ENCODE measurements at places on chromosomes 5 and 9.

- DNase-seq = no peak
Observed at GRCh38 chr9:79573412-79573923, 1.7 kb downstream of the TLE4 start.

DNA sequence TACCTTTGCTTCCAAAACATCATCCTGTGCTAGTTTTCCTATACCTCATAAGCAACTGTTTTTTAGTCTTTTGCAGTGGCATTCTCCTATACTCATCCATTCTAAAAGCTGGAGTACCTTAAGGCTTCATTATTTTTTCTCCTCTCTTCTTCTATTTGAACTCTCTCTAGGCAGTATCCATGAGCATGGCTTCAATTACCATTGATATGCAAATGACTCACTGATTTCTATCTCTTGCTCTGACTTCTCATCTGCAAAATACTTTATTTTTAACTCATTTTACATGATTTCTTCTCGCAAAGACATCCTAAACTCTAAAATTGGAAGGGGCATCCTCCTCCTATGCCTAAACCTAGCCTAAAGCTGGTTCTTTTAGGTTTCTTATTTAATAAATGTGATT, 365.1 kb upstream of the NUDT12 start:
- no peak for DNase-seq

GRCh38 chr9:4114569-4115505, 185.0 kb downstream of the GLIS3 start:
- no peak for DNase-seq

DNA sequence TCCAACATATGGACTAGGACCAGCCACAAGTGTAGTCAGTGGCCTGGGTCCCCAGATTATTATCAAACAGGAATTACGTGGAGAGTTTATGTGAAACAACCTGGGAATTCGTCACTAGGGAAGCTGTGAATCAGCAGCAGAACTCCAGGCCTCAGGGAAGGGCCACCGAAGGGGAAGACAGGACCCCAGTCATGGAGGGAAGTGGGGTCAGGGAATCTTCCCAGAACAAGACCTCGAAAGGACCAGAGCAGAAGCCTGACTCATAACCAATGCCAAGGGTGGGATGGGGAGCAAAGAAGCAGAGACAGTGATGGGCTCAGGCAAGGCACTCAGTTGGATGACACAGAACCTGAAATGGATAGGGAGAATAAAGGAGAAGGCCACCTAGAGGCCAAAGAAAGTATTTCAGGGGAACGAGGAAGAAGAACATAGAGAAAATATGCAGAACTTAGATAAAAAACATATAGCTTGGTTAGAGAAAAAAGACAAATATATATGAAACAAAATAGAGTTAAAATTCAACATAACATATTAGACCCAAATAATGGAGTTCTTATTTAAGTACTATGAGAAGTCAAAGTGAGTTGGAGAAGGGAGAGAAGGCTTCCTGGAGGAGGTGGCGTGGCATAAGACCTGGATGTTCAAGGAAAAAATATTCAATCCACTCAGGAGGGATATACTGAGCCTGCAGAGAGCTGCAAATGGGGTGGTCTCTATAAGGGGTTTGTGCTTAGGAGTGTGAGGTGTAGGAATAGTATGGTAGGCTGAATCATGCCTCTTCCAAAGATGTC, 66.7 kb upstream of the CAST start:
- peak; percentile 31 for DNase-seq

GRCh38 chr9:123927625-123928532, 2.0 kb downstream of the DENND1A start:
- no peak for DNase-seq

DNA sequence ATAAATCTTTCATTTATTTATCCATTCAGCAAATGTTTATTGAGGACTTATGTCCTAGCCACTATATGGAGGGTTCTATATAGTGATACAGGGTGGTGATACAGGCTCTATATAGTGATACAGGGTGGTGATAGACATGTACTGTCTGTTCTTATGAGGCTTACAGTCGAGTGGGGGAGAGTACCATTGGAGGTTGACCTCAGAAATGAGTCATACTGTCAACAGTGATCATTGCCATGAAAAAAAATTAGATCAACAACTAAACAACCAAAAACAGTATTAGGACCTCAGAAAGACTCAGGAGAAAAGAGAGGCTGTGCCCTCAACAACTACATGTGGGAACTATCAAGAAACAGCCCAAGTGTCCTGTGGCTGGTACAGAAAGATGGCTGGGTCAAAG, 22.0 kb downstream of the PAPPA start:
- no peak for DNase-seq

- no peak for DNase-seq
Observed at GRCh38 chr5:130316971-130317680, 412.9 kb downstream of the CHSY3 start.

GRCh38 chr5:43006424-43007202, 33.5 kb downstream of the ANXA2R start:
- DNase-seq = no peak

DNA sequence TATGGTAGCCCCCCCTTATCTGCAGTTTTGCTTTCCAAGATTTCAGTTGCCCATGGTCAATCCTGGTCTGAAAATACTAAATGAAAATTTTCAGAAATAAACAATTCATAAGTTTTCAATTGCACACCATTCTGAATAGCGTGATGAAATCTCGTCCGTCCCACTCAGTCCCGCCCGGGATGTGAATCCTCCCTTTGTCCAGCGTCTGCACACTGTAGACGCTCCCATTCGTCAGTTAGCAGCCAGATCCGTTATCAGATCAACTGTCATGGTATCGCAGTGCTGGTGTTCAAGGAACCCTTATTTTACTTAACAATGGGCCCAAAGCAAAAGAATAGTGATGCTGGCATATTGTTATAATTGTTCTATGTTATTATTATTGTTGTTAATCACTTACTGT, 98.6 kb downstream of the TMEM215 start:
- no peak for DNase-seq

DNA sequence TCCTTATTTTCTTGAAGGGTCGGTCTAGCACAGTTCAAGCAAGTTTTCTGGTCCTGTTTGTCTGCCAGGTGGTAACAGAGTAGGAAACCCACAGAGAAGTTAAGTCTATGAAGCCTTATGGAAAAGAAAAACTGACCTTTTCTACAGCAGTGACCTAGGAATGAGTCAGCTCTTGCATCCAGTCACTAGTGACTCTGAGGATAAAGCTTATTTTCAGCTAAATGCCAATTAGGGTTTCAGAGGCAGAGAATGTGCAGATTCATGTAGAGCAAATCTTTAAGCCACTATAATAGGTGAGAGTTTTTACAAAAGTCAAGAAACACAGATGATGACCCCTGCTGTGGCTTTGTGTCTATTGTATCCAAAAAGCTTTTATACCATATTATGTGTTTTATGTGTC, 100.7 kb downstream of the CWC27 start:
- no peak for DNase-seq

DNA sequence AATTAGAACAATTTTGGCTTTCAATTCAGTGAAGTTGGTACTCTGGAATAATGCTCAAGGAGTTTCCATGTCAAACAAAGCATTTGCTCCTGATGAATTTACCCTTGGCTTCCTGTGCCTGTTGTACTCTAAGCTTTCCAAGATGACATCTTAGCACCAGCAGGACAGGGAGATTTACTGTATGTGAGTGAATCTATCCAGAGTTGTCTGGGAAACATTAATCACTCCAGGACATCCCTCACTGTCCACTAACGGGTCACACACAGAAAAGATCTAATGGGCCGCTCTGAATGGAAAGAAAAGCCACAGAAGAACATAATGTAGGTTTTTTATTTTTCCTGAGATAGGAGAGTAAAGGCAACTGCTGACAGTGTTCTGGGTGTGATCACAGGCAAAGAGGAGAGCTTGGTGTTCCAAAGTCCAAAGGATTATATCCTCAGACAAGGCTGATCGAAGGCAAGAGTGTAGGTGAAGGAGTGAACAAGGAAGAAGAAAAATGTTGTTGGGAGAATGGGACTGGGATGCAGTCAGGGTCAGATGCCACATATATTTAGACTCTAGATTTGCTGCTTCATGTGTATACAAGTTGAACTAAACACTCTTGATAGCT, 167.7 kb upstream of the RPS23 start:
- no peak for DNase-seq

DNA sequence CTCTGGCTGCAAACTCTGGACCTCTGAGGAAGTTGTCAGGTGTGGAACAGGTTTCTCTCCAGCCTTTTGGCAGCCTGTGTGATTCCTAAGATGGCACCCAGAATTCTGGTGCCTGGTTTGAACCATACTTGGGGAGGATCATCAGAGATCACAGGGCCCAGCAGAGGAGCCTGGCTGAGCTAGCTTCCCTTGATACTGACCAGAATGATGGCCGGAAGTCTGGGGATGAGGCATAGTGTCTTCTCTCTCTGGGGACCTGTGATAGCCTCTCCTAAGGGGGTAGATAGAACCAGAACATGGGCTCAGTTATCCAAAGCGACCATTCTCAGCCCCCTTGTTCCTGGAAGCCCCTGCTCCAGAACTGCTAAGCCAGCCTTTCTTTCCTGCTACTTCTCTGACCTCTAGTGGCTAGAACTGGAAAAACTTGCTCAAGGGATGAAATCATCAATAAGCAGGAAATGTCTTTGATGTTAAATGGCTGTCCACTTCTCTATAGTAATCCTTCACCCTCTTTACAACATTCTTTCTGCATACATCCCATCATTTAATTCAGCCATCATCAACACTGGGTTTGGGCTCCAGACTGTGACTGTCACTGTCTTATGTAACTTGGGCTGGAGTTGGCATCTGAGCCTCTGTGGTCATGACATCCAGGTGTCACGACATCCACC, 55.1 kb downstream of the C9orf152 start:
- peak; percentile 64 for DNase-seq

GRCh38 chr5:159825551-159826051, 90.7 kb upstream of the ADRA1B start:
- no peak for DNase-seq

DNA sequence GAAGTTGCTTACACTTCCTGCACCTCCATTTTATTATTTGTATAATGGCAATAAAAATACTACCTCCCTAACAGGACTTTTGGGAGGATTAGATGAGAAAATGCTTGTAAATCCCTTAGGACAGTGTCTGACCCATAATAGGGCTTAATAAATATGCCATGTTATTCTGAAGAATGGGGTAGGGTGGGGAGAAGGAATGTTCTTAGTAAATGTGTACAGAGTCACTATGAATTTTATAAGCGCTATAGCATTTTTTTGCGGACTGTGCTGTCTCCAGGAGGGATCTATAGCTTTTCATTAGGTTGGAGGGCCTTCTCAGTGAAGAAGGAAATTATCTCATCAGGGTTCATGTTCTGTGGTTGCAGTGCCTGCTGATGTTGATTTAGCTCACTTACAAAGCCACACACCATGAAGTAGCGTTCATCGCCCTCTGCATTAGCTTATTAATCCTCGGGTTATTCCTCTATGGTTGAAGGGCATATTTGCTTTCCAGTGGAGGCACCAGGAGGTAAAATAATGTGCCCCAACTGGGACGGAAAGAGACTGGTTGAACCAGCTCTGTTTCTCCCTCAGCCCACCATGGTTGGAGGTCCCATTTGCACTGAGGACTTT, 497.1 kb downstream of the ARHGEF28 start:
- DNase-seq = no peak

- peak; percentile 47 for DNase-seq
Observed at GRCh38 chr9:127578952-127579853, 32.9 kb upstream of the STXBP1 start.

GRCh38 chr5:179280095-179280490, 65.2 kb downstream of the ADAMTS2 start:
- DNase-seq = no peak

GRCh38 chr5:175021321-175021720, 296.9 kb downstream of the MSX2 start:
- DNase-seq = no peak

DNA sequence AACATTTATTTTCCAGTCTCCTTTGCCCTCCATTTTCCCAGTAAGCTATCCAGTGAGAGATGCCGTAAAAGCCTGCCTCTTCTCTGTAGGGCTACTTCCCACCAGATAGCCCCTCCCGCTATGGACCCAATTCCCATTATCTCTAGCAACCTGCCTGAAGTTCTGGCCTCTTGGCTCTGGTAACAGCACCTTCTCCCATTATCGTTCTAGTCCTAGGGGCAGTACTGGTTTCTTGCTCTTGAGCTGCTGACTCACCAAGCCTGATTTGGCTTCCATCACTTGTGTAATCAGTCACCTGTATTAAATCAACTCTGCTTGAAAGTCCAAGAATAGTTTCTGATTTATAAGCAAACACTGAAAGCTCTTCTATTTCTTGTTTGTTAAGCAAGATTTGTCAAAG, 42.8 kb upstream of the PARP8 start:
- no peak for DNase-seq

- DNase-seq = peak; percentile 39
Observed at GRCh38 chr9:23088932-23089364, 642.3 kb downstream of the DMRTA1 start.

DNA sequence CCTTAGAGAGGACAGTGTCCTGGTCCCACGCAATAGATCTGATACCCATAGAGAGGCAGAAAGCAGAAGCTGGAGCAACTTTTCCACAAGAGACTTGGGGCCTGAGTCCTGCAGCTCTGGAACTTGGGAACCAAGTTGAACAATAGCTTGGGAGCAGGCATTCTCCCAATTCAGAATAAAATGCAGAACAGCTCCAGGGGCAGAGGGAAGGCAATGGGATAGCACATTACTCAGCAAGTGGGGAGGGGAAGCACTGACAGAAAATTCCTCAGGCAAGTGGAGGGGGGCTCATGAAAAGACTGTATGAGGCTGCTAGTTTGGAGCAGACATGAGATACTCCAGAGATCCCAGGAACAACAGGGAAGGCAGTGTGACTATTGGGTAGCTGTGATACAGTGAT, 513.6 kb downstream of the HINT1 start:
- DNase-seq = no peak

- DNase-seq = no peak
Observed at GRCh38 chr9:105883847-105884246, 189.5 kb downstream of the TMEM38B start.

All from D341Med (cell line).